ENCODE measurements at places on chromosomes 13 and 19. TPM values are rescaled to one million over a fixed set of nuclear protein-coding genes. Genes with fewer than 3 reads are reported as not detected.

The ZNF793 gene
- 0.13 TPM for total RNA-seq

The FFAR3 gene
- not detected for total RNA-seq

The FBN3 gene
- total RNA-seq, result not detected

DNA sequence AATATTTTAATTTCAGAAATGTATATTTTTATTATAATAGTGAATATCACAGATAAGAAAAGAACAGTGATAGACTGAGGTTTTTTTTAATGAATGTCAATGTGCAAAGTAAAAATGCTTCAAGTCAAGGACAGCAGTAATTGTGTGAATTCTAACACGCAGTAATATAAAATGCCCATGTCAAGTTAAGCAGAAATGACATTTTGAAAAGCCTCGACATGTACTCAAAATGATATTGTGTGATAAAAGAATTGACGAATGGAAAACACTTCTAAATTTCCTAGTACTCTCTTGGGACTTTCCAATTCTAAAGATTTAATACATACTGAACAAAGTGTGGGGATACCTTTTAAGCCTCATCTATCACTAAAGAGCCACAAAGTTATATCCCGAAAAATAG is 172.6 kb downstream of the SLITRK6 start:
- no peak for DNase-seq

DNA sequence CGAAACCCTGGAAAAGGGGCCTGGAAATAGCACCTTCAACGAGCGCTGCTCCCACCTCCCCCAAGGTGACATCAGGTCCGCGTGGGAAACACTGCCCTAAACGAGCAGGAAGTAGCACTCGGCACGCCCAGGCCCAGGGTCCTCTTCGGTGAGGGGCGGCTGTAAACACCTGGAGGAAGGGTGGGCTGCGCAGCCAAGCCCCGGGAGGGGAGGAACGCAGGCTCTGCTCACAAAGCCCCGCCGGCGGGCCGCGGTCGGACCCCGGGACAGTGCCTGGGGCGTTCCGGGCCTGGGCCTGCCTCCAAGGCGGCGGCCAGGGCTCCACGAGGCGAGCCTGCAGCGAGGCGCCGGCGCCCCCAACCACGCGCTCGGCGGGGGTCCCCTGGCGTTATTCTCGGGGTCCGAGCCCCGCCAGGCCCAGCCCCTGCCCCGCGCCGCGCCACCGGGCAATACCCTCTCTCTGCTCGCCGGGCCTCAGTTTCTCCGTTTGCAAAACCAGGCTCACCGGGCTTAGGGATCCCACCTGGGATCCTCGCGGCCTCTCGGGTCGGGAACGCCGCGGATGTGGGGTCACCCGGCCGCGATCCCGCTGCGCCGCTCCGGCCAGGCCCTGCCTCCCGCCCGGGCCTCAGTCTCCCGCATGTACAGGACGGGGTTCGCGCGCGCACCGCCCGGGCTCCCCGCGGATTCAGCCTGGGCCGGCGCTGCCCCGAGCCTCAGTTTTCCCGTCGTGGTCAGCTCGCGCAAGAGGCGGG is 630 bp downstream of the RNF126 start:
- DNase-seq, result no peak

DNA sequence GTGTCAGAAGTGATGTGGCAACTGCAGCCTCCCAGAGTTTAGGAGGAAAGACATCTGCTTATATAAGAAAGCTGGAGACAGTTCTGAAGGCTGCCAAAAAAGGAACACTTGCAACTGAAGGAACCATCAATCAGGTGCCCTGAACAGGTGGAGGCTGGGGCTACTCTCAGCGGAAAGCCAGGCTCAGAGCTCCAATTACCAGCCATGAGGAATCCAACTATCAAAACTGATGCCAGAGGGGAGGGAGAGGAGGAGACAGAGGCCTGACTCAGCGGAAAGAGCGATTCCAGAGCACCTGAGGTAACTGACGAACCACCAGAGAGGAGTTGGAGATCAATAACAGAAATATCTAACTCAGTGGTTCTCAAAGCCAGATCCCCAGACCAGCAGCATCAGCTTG is 24.3 kb downstream of the LEUTX start:
- DNase-seq, result no peak

- no peak for DNase-seq
Measured at GRCh38 chr19:20423381-20424197, 142.0 kb downstream of the ZNF737 start.

- no peak for DNase-seq
Measured at GRCh38 chr13:39023316-39023715, 14.6 kb downstream of the PROSER1 start.

DNA sequence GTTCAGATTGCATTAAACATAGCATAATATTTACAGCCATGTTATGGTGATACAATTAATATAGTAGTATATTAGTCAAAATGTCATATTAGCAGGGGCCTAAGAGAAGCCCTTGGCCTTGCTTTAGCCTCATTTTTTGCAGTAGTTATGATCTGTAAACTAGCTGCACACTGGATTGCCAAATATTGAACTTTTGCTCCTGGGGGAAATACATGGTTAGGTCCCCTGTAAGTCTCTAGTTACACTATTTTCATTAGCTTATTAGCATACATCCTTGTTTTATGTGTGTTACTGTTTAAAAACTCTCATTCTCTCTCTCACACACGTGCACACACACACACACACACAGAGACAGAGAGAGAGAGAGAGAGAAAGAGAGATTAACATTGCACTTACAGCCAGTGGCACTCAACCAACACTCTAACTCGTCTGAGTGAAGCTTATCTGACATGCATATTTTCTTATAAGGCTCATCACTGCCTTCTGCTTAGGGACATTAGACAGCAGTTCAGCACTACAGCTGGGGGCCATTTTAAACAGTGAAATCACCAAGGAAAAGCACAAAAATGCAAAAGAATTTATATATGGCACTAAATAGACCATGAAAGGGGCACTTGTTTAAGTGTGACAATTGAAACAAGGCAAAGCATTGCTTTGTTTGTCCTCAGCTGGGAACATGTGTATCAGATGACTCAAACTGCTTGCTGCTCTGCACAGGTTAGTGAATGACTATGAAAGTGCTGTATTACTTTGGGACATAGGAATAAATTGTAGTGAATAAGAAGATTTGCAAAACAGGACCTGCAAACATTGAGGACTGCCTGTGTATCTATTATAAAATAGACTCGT is 278.7 kb downstream of the GPC6 start:
- DNase-seq, result no peak

All from pulmonary artery endothelial cell (primary cell).